Frontal cortex (tissue), 4 donors: ENCODE measurements at places on chromosomes 1 and 21. TPM values are rescaled to one million over a fixed set of nuclear protein-coding genes. Genes with fewer than 3 reads are reported as not detected.

The PTGS2 gene
- total RNA-seq: 2.4 TPM

The FLG2 gene
- not detected for total RNA-seq

The HSPA6 gene
- total RNA-seq: 0.82 TPM

The ADAM30 gene
- total RNA-seq: not detected

DNA sequence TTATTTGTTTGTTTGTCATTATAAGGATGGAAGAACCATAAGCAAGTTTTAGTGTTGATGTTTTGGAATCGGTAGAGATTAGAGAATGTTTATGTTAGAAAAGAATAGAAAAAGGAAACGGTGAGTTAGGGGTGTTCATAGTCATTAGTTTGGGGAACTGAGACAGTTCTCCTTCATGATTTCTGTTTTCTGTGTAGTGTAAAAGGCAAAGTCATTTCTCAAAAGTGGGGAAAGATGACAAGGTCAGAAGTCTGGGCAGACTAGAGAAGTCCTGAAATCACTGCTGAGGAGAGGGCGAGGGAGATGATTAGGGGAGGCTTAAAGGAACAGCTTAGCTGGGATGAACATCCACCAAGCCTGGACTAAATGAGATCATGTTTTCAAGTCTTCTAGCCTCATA is 498.9 kb downstream of the TTLL7 start:
- no peak for DNase-seq

DNA sequence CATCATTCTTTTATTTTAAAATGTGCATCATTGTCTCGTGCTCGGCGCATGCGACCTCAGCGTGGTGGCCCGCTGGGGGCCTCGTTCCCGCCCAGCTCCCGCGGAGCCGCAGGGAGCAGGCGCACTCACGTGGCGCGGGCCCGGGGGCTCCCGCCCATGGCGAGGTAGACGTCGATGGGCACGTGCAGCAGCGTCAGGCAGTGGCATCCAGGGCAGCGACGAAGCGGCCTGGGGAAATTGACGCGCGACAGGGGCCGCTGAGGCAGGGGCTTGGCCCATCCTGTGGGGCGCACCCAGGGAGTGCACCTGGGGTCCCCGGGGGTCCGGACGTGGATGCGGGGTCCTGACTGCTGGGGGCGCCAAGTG is 994 bp downstream of the FAM229A start:
- no peak for DNase-seq

- DNase-seq: no peak
Measured at GRCh38 chr1:15957221-15958095, 18.4 kb downstream of the ZBTB17 start.

DNA sequence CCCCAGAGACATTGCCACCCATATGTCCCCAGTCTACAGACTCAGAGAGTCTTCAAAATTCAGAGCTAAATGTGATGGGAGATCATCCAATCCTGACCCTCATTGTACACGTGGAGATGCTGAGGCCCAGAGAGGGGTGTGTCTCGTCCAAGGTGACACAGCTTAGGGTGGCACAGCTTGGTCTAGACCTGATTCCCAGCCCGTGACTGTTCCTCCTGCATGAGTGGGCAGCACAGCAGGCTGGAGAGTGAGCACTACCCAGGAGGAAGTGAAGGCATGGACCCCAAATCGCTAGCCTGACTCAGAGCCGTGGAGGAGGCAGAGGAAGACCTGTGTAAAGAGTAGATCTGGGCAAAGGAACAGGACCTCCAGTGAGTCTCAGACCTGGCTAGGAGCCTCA is 16.4 kb downstream of the S100A7 start:
- DNase-seq: no peak

DNA sequence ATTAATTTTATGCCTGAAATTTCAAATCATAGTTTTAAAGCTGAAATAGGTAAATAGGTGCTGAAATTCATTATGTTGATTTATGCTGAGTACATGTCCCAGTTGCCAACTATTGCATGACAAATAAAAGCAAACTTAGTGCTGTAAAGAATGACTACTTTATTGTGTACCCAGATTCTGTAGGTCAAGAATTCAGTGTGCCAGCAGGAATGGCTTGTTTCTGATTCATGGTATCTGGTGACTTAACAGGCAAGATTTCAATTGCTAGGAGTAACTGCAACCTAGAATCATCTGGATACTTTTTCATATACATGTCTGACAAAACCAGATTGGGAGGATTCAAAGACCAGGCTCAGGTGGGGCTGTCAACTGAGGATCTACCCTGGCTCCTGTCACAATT is 678.4 kb upstream of the ADAMTS5 start:
- no peak for DNase-seq

GRCh38 chr1:85611425-85611824 is 30.9 kb downstream of the CCN1 start:
- no peak for DNase-seq

DNA sequence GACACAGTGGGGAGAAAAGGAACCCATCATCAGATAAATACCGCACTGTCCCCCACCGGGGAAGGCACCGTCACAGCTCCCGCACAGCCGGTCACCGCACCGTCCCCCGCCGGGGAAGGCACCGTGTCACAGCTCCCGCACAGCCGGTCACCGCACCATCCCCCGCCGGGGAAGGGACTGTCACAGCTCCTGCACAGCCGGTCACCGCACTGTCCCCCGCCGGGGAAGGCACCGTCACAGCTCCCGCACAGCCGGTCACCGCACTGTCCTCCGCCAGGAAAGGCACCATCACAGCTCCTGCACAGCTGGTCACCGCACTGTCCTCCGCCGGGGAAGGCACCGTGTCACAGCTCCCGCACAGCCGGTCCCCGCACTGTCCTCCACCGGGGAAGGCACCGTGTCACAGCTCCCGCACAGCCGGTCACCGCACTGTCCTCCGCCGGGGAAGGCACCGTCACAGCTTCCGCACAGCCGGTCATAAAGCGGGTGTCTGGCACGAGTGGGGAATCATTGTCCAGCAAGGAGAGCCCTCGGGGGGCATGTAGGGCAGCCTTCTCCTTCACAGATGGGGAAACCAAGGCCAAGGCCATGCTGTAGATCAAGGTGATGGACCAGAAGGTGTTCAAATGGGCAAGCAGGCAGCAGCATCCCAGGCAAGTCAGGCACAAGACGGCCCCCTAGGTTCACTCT is 280.1 kb downstream of the NPHP4 start:
- DNase-seq: no peak

- DNase-seq: no peak
Measured at GRCh38 chr1:244329591-244330317, 122.0 kb downstream of the ADSS2 start.

DNA sequence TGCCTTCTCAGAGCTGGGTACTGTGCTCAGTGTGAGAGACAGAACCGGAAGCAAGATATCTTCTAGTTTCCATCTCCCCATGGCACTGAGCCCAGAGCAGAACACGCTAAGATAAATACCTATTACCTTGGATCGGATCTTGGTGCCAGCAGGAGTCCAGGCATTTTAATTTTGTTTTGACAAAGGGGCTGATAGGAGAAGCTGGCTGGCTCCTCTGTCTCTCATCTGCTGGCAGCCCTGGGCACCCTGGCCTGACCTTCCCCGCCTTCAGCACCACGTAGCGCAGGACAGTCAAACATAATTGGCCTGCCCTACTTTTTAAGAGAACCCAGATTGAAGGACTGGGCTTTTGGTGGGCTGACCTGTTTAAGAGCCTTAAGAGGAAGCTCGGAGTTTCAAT is 160.7 kb upstream of the KLHDC7A start:
- no peak for DNase-seq
